ENCODE measurements at places on chromosomes 7 and 10. TPM values are rescaled to one million over a fixed set of nuclear protein-coding genes. Genes with fewer than 3 reads are reported as not detected.

The TYW1 gene
- total RNA-seq: 18.1 TPM

The AKR1C3 gene
- 6.9 TPM for total RNA-seq

DNA sequence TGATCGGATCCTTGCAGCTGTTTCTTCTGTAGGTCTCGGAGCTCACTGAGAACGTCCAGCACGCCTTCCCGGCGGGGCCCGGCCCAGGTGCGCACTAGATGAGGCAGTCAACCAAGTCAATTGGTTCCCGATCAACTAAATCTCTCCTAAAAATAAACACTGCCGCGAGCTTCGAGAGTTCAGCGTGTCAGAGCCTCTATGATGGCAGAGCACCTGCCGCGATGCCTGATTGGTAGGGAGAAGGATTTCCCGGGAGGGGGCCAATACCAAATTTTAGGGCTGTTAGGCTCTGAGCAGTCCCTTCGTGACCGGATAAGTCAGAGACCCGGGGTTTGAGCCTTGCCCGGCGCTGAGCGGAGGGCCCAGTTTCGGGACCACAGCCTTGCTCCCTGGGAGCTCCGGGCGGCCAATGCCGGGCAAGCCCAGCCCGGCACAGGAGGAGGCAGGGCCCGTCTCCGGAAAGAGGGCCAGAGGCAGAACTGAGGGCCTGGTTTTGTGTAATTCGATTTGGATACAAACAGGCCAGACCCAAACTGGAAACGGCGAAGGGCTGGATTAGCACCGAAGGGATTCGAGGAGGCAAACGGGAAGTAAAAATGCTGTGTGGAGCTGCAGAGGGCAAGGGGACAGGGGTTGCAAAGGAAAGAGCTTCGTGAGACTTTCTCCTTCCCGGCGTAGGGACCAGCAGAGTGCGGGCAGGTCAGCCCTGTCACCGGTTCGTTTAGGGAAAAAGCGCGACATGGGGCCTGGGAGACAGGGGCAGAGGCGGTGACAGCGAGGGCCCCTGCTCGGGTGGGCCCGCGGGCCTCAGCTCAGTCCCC is 569 bp downstream of the SLC26A5 start:
- DNase-seq: peak; percentile 60

DNA sequence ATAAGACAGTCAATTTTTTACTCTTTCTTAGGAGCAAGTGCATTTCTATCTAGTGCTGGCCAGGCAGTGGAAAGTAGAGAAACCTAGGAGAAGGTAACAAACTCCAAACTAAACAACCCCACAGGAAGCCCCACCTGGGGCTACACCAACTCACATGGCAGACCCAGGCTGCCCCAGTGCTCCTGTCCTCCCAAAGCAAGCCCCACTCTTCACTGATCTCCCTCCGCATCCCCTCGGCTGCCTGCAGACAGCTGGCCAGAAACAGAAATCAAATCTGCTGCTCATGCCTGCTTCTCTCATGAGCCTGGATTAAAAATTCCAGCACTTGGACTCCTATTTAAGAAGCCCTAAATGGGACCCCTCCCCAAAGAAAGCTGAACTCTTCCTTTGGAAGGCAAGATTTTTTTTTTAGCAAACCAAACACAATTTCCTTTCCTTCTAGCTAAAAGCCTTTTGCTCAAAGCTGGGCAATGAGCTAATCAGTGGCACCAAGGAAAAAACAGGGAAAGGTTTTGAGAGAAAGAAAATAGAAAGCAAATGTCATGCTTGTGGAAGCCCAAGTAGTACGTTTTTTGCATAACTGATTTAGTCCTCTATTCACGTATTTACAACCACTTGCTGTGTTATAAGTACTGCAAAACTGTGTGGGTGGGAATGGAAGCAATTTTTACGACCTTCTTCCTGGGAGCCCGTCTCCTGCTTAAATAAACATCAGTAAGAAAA is 10.8 kb downstream of the PDE1C start:
- DNase-seq: peak; percentile 9

DNA sequence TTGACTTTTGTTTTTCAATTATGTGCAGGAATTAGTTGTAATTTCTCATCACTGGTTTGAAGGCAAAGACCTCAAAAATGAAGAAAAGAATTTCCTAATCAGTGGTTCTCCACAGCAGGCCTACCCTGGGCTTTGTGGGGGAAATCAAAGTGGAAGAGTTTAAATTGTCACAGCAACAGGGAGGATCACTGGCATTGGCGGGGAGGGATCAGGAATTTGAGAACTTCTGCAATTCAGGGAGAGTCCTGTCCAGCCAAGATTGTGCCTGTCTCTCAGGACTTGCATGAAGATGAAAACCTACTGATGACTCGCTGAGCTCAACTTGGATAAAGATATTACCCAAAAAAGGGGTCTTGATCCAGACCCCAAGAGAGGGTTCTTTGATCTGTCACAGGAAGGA is 70.1 kb downstream of the HACD1 start:
- no peak for DNase-seq

DNA sequence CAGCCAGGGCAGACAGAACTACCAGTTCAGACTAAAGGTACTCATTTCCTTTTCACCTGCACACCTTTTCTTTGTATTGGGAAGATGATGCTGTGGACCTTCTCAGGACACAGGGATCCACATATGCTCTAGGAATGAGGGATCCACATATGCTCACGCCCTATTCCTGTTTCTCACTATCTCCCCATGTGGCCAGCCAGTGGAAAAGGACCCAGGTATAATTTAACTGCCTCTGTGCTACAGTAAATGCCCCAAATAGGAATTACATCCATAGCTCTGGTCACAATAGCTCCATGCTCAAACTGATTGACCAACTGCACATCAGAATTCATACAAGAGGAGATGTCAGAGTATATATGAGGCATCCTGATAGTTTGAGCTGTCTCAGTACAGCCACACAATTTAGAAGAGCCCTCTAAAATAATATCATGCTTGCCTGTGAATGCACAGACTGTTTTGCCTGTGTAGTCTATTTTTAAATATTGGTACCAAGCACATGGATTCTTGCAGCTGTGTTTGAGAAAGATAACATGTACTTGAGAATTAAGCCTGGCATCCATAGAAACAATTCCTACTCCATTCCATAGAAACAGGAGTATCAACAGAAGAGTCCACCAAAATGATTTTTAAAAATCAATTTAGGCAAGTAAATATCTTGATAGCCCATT is 43.7 kb downstream of the CTTNBP2 start:
- DNase-seq: no peak

- peak; percentile 63 for DNase-seq
Measured at GRCh38 chr10:13891128-13892000, 304.6 kb downstream of the PRPF18 start.

Data from GM23338 (cell line).